ENCODE measurements at places on chromosomes 3 and 15.
A peak's percentile ranks its signal among the peaks of the same experiment; 100 is the strongest.

DNA sequence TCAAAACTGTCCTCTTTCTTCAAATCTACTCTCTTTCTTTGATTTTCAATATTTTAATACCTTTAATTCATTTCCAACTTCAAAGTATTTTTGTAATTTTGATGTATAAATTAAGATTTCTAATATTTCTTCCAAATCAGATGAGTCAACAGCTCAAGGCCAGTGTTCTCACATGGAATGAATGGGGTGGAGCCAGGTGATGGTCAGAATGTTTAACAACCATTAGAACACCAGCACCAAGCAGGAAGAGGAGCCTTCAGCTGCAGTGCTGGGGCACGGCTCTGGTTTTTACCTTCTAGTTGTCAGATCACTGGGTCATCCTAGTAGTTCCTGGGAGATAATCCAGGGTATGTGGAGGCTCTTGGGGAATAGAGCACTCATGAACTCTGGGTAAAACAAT is 494.5 kb upstream of the PDZRN3 start:
- no peak for DNase-seq

DNA sequence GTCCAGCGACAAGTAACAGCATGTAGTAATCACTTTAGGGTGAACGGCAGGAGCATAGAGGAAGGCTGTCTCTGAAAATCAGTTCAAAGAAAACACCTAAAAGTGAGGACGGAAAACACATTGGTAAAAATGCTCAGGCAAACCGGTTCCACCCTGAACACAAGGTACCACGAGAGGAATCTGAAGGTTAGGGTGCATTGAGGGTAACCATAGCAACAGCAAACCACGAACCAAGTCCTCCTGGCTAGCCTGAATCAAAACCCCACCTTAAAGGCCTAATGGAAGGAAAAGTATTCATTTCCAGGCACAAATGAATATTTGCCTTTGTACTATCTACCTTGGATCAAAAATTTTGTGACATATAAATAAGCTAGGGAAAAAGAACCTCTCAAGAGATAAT is 315.0 kb downstream of the OCA2 start:
- no peak for DNase-seq

- peak; percentile 70 for DNase-seq
Observed at GRCh38 chr3:196688349-196688748, 23.7 kb downstream of the CEP19 start.

GRCh38 chr3:107416138-107416537 is 38.9 kb downstream of the CCDC54 start:
- DNase-seq: no peak

- DNase-seq: no peak
Observed at GRCh38 chr3:190127195-190127594, 6.5 kb upstream of the P3H2 start.

DNA sequence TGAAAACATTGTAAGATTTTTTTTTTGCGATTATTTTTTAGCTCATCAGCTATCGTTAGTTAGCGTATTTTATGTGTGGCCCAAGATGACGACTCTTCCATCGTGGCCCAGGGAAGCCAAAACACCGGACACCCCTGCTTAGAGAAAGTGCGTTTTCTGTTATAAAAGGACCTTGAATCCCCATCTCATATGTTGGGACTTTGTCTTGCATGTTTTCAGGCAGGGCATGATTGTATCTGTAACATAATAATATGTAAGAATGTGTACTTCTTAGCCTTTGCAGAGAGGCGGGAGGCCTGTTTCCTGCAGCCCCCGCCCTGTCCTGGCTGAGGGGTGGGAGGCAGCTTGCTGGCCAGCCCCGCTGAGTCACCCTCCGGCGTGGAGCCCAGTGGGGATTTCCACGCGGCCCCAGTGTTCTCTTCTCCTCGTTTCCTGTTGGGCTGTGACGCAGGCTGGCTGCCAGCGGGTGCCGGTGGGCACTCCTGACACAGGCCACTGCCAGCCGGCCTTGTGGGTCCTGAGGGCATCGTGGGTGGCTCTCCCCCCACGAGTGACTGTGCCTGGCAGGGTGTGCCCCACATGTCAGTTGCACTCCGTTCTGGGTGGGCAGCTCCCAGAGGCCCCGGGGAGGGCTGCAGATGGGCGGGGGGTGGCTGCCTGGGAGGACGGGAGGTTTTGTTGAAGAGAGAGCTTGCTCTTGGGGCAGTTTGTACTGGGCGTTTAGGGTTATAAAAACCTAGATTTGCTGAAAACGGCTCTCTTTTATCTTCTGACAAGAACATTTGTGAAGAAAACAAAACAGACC is 55.6 kb downstream of the SMAD3 start:
- DNase-seq: no peak

GRCh38 chr3:159817126-159817525 is 171.5 kb upstream of the IL12A start:
- no peak for DNase-seq

- no peak for DNase-seq
Observed at GRCh38 chr15:63192619-63193206, 3.3 kb downstream of the RAB8B start.

GRCh38 chr3:159929171-159930141 is 59.2 kb upstream of the IL12A start:
- no peak for DNase-seq

GRCh38 chr15:91668370-91668769 is 185.1 kb upstream of the SLCO3A1 start:
- DNase-seq: no peak

DNA sequence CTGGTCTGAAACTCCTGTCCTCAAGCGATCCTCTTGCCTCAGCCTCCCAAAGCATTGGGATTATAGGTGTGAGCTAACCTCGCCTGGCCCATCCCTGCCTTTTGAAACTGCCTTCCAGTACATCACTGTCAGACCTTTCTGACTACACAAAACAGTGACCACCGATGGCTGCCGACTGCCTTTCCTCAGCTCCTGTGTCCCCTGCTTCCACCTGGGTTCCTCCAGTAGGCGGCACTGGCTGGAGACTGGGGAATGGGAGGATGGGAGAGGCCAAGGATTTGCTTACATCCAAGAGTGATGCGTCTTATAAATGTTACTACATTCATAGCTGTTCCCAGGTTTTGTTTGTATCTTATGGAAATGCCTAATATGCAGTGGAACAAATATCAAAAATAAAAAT is 242.8 kb downstream of the BBX start:
- no peak for DNase-seq

DNA sequence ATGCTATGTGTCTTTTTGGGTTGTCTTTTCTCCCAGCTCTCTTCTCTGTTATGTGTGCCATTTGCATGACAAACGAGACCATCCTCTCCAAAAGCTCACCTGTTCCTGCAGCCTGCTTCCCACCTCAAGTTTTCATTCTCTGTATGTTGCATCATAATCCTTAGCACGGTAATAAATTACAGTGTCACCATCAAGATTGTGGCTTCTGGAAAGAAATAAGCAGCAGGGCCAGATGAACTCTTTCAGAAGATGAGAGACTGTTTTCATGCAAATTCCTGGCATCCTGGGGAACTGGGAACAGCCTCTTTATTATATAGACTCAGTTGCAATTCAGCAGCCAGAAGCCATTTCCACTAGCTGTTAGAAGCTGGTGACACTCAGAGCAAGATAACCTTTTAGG is 436.7 kb downstream of the EPHB1 start:
- DNase-seq: peak; percentile 48

DNA sequence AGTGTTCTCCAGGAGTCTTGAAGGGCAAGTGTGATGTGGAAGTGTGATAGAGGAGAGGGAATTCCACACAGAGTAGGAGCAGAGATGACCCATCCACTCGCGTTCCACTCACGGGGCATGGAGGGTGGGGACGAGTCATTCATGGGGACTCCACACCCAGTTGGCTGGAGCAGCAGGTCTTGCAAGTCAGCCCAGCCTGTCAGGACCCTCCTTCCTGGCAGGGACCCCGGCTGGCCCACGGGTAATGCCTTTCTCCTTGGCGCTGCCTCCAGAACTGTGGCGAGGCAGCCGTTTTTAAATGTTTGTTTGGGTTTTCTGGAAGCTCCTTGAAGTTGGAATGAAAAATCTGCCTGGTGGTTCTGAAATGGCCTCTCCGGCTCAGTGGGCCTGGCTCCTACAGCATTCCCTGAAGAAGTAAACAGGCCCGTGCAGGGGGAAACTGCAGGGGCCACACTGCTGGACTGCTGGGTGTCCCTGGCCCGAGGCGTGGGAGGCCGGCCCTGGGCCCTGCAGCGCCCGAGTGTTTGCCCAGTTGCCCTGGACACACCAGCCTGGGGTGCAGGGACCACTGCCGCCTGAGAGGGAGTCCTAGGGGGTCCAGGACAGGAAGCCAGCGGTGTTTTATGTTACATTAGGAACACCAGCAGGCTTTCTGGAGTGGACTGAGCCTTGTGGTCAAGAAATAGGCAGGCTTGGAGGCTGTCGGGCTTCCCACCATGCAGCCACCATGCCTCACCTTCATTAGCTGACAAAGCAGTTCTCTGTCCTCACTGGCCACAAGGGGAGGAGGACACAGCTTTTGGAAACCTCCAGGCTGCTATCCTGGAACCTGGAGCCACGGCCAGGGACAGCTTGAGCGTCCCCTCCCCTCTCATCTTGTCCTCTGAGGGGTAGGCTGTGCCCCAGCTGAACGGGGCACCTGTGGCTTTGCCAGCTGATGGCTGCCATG is 61.3 kb downstream of the CEMIP start:
- DNase-seq: no peak

DNA sequence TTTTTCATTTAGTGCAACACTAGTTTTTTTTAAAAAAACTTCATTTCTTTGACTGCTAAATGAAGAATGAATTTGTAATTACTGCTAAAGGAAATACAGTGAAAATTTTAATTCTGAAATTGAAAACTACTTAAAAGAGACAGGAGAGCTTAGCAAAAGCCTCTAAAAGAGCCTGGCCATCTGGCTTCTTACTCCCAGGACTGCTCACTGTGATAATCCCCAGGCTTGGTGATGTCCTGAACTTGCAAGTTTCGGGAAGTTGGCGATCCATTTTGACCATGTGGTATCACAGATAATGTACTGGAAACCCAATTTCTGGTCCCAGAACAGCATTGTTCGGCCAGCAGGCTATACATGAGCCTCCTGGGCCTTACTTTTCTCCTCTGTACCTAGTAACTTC is 292.1 kb downstream of the FGF12 start:
- no peak for DNase-seq

- DNase-seq: no peak
Observed at GRCh38 chr15:100001405-100001804, 268.2 kb upstream of the LYSMD4 start.

GRCh38 chr3:188470508-188471130 is 316.7 kb downstream of the LPP start:
- DNase-seq: no peak

- DNase-seq: no peak
Observed at GRCh38 chr3:154967090-154967489, 113.0 kb upstream of the MME start.

- DNase-seq: no peak
Observed at GRCh38 chr15:92817339-92817886, 82.7 kb upstream of the CHD2 start.

DNA sequence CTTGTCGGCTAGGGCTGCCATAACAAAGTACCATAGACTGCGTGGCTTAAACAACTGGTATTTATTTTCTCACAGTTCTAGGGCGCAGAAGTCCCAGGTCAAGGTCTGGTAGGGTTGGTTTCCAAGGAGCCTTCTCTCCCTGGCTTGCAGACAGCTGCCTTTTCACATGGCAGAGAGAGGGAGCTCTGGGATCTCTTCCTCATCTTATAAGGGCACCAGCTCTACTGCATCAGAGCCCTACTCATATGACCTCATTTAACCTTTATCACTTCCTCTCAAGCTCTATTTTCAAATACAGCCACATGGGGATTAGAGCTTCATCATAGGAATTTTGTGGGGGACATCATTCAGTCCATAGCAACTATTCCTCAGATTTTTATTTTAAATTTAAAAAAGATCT is 17.6 kb upstream of the PAQR9 start:
- DNase-seq: no peak

- DNase-seq: no peak
Observed at GRCh38 chr15:39330061-39330460, 250.8 kb upstream of the THBS1 start.

Measured in NCI-H1436 treated with DMSO at 0.1 percent for 48 hours (cell line).